ENCODE measurements at places on chromosomes 7 and 10.

- no peak for DNase-seq
These were observed 445 bp upstream of the ATRNL1 start for GRCh38 chr10:115092555-115093285.

- no peak for DNase-seq
These were observed 147.5 kb downstream of the RAB11FIP2 start for GRCh38 chr10:117899181-117899683.

DNA sequence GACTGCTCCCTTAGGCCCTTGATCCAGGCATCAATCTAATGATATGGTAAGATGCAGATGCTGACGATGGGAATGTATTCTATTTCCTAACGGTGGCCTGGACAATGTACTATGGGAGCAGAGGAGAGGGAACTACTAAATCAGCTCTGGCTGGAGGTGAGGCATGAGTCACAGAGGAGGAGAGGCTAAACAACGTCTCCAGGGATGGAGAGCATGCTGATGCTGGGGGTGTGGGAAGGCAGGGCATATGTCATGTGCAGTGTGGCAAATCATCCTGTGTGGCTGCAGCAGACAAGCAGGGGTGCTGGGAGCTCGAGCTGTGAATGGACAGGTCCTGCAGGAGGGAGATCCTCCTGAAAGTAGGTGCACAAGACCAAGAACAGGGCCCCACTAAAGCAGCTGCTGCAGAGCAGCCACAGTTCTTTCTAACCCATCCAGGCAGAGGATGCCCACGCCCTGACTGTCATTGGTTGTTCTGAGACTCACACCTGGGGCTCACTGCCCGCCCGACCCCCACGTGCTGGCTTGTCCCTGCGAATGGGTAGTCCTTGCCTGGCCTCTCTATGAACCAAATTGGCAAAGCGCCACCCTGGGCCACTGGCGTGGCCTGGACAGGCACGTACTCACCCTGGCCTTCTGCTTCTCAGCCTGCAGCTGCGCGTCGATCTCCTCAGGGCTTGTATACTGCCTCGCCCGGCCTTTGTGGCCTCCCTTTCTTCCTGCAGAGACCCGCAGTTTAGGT, 4.0 kb downstream of the PDAP1 start:
- DNase-seq = no peak

DNA sequence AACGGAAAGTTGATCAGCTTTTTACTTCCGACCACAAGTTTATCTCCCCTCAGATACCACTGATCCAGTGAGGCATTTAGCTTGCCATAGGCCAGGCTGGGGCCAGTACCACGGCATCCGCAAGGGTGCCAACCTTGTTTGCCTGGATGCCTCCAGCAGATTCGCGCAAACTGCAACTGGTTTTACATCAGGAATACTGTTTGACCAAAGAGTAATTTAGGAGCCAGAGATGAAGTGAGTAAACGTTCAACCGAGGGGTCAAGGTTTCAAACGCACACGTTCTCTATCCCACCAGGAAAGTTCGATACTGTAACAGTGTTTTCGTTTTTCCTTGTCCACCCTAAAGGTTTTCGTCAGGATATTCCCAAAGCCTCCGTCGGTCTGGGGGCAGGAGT, 266 bp upstream of the MDFIC start:
- DNase-seq = peak; percentile 60

DNA sequence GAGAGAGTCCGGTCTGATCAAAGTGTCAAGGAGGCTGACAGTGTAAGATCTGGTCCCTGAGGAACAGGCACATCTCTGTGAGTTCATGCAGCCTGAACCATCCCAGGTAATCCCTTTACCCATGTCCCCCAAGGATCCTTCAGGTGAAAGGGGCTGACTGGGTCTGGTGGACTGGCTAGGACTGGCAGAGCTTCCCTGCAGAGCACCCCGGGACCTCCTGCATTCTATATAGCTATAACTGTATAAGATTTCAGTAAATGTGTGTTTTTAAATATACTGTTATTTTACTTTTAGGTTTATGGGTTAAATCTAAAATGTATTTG, 246.8 kb downstream of the ELMO1 start:
- no peak for DNase-seq

DNA sequence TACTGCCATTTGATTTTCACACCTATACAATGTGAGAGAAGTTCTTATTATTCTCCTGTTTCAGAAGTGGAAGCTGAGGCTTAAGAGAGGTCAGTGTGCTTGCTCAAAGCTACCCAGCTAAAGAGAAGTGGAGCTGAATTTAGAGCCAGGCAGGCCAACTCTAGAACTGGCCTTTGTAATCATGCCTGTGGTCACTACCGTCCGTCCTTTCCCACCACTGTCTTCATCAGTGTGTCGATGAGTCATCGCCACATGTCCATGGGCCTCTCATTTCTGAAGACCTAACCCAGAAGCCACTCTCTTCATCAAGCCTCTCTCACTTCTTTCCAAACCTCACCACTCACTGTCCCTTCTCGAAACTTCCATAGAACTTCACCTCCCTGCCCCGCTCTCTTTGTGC, 237.8 kb downstream of the KIAA1217 start:
- DNase-seq = no peak

DNA sequence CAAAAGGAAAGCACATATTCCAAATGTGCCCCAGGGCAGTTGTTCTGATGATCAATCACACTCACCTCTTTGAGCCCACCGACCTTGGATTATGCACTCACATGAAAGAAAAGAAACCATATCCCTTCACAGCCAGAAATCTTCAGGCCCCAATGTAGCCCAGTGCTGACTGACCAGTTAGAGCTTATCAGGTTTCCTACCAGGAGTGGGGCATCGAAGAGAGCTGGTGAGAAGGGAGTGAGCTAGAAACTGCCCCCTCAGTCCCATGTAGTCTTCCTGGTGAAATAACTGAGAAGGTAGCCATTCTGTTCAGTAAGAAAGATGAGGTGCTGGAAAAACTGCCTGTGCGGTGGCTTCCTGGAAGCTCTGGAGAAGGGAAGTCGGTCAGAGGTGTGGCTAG, 32.2 kb downstream of the NRCAM start:
- DNase-seq = no peak

- DNase-seq = no peak
These were observed 18.2 kb upstream of the CALD1 start for GRCh38 chr7:134761266-134761665.

GRCh38 chr7:55538538-55538937, 33.8 kb downstream of the VOPP1 start:
- DNase-seq = no peak

GRCh38 chr7:128271471-128271941, 30.4 kb downstream of the LEP start:
- DNase-seq = no peak

- no peak for DNase-seq
These were observed 8.9 kb downstream of the IGFBP1 start for GRCh38 chr7:45897042-45897690.

DNA sequence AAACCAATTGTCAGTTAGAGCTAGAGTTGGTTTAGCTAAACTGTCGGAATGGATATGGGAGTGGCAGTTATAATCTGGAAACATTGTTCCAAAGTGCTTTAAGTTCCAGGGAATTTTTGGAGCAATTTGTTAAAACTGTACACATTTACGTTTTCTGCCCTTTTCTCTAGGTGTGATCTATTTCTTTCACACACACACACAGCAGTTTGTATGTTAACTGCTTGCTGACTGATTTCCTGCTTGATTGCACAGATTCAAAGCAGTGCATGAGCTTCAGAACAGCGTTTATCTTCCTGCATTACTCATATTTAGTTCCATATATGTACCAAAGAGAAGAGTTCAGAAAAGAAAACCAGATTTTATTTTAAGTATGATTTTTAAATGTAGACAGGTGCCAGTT, 57.9 kb downstream of the MGMT start:
- DNase-seq = no peak

DNA sequence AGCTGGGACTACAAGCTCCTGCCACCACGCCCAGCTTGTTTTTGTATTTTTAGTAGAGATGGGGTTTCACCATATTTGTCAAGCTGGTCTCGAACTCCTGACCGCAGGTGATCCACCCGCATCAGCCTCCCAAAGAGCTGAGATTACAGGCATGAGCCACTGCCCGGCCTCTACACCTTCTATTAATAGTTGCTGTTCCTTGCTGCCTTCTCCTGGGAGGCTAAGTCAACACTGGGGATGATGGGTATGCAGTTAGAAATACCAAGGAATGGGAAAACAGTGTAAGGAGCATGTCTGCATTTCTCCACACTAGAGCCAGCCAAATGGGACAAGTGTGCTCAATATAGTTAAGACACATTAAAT, 97.3 kb upstream of the PDLIM1 start:
- DNase-seq = no peak

DNA sequence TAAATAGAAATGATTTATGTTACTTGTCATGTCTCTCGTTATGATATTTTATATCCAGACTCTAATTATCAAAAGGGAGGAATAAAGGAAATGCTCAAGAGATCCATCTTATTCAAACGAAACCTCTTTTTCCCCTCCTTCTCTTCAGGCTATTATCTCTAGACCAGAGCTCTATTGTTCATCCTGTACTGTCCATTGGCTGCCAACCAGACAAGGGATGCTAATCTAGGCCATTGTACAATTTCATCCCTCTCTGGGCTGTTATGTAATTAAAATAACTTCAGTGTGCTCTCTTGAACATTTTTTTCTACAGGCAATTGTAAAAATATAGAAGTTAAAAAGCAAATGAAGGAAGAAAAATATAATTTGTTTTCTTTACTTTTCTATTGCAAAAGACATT, 220.4 kb downstream of the HDAC9 start:
- no peak for DNase-seq

DNA sequence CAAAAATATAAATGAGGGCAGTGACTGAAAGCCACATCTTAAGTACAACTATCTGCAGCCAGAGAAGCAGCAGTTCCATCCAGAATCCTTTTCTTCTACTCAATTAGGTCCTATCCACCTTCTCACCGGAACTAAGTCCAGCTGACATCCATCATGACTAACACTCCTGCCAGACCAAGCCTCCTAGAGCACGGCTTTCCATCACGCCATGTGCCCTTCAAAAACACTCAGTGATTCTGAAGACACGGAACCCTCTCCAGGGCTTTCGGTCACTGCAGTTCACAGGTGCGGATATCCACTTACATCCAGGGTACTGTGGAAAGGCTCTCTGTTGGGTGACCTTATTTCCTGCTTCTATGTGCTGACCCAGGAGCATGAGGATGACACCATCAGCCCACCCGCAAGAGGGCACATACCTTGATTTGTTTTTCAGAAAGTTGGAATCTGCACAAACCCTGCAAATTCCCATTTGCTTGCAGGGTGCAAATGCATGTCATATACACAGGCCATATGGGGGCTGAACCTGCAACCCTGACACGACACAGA, 64.3 kb downstream of the FAM171A1 start:
- DNase-seq = no peak

- DNase-seq = no peak
These were observed 1.8 kb downstream of the COMMD3 start for GRCh38 chr10:22317771-22318565.

- DNase-seq = no peak
These were observed 49.6 kb downstream of the KAT6B start for GRCh38 chr10:74875966-74876365.

All from T-helper 1 cell (primary cell).